ENCODE measurements at places on chromosomes 16 and 17. TPM values are rescaled to one million over a fixed set of nuclear protein-coding genes. Genes with fewer than 3 reads are reported as not detected.

DNA sequence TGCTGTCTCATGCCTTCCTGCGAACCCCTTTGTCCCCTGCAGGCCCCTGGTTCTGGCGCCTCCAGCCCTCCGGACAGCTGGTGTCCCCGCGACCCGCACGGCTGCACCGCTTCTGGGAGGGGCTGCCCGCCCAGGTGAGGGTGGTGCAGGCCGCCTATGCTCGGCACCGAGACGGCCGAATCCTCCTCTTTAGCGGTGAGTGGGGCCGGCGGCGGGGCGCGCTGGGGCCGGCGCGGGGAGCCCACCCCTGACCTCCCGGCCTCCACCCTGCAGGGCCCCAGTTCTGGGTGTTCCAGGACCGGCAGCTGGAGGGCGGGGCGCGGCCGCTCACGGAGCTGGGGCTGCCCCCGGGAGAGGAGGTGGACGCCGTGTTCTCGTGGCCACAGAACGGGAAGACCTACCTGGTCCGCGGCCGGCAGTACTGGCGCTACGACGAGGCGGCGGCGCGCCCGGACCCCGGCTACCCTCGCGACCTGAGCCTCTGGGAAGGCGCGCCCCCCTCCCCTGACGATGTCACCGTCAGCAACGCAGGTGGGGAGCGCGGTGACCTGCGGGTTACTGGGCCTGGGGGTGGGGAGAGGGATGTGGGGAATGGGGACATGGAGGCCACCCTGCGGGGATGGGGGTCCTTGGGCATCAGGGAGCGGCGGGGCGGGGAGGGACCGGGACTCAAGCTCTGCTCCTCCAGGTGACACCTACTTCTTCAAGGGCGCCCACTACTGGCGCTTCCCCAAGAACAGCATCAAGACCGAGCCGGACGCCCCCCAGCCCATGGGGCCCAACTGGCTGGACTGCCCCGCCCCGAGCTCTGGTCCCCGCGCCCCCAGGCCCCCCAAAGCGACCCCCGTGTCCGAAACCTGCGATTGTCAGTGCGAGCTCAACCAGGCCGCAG, 7.1 kb upstream of the IL32 start:
- DNase-seq, result peak; percentile 91

- peak; percentile 76 for DNase-seq
Measured at GRCh38 chr16:85915125-85915845, 16.3 kb downstream of the IRF8 start.

GRCh38 chr16:30553393-30553899, 4.7 kb downstream of the ZNF764 start:
- no peak for DNase-seq

DNA sequence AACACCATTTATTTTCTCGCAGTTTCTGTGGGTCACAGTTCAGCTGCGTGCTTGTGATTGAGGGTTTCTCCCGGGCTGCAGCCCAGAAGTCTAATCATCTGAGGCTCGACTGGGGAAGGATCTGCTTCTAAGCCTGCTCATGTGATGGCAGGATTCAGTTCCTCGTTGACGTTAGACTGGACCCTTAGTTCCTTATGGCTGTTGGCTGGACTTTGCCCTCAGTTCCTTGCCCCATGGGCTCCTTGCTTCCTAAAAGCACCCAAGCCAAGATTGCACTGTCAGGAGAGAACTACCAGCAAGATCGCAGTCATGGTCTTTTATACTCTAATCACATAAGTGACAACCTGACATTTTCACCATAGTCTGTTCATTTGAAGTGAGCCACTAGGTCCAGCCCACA, 250.0 kb downstream of the PRKCA start:
- DNase-seq, result no peak

GRCh38 chr16:51357839-51358238, 206.8 kb upstream of the SALL1 start:
- no peak for DNase-seq

DNA sequence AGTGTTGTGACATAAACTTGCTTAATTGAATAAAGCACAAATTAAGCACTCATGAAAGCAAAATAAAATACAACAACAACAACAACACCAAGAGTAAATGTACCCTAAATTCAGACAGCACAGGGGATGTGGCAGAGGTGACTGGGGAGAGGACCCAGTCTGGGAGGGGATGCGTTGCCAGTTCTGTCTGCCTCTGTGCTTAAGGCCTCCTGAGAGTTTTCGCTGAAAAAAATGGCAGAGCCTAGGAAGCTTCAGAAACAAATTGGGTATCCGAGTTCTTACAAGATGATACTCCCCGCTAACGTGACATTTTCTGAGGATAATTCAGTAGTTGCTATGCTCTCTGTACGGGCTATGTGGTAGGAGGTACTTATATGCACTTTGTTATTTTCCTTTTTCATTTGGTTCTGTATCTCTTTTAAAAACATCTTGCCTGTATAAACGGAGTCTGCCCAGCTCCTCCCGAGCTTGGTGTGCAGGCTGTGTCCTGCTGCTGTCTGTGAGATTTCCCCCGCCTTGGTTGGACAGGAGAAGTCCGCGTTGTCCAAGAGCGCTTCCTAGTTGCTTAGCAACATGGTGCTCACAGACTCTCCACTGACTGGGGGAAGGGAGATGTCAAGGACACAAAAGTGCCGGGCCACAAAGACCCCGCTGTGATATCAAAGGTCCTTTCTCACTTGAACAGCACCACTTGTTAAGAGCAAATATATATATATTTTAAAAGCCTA, 134.2 kb upstream of the CPHXL start:
- DNase-seq, result peak; percentile 46

DNA sequence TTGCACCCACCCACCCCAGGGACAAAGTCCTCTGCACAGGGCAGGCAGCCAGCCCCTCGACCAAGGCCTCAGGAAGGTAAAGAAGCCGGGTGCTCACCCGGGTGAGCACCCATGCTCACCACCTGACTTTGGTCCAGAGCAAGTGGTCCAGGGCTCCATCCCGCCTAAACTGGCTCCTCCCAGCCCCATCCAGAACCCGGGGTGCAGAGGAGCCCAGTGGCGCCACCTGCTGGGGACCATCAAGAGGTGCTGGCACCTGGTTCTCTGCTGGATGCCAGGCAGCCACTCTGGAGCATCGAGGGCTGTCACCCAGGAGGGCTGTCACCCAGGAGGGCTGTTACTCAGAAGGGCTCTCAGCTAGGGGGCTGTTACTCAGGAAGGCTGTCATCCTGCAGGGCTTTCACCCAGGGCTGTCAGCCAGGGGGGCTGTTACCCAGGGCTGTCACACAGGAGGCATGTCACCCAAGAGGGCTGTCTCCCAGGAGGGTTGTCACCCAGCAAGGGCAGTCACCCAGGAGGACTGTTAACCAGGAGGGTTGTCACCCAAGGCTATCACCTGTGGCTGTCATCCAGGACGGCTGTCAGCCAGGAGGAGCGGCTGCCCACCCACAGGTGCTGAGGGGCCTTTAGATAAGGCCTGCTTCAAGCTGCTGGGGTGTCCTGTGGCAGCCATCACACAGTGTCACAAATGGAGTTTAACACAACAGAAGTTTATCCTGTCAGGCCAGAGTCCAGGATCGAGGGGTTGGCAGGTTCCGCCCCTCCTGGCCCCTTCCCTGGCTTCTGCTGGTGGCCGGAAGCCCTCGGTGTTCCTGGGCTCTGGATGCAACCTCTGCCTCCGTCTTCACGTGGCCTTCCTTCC, 98.5 kb downstream of the TNFRSF13B start:
- DNase-seq, result peak; percentile 78

- DNase-seq, result peak; percentile 54
Measured at GRCh38 chr16:50584033-50584722, 36.0 kb downstream of the NKD1 start.

GRCh38 chr16:21950782-21951521, 2.2 kb upstream of the UQCRC2 start:
- DNase-seq, result no peak

GRCh38 chr16:77790912-77791311, 2.5 kb downstream of the VAT1L start:
- no peak for DNase-seq

- DNase-seq, result no peak
Measured at GRCh38 chr16:8677481-8677880, 3.1 kb downstream of the ABAT start.

DNA sequence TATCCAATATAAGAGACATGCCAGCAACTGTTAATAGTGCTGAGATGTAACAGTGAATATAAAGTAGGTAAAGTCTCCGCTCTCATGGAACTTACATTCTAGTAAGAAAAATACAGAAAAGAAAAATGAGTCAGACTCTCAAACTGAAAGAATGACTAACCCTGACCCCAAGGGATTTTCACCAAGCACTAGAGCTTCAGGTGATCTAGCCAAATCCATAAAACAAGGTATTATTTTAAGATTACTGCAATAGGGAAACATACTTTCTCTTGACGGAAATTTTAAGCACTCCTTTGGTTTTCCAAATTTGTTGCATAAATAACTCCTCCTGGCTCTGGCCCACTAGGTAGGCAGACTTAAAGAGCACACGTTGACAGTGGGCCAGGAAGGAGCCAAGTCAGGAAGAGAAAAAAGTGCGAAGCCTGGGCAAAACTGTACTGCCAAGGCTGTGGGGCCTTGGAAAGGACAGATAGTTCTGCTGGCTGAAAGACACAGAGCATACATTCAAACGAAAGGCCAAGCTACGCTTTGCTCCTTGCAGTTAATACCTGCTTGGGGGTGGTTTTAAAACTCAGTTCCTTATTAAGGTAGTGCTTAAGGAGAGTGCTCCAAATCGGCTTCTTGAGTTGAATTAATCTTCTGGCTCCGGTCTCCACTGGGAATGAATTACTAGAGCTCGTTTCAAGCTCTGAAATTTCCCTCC, 1.4 kb downstream of the GOT2 start:
- DNase-seq, result no peak

- DNase-seq, result no peak
Measured at GRCh38 chr16:77143364-77143763, 47.6 kb upstream of the MON1B start.

DNA sequence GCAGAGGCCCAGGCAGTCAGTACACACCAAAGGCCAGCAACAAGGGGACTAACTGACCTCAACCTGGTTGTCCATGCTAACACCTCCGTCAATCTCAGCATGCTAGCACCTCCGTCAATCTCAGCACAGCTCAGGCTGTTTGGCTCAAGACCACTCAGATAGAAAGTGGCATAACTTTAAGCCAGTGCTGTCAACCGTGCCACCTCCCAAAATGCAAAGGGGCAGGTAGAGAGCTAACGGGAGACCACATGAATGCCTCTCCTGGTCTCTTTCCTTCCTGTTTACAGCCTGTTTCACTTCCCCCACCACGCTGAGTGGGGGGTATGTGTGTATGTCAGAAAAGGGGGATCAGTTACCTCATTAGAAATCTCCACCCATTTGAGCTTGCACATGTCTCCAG, 3.3 kb downstream of the UBTF start:
- DNase-seq, result peak; percentile 87

GRCh38 chr17:66952031-66952524, 12.4 kb upstream of the CACNG4 start:
- DNase-seq, result no peak

GRCh38 chr17:17902376-17902775, 65.6 kb upstream of the SREBF1 start:
- no peak for DNase-seq

DNA sequence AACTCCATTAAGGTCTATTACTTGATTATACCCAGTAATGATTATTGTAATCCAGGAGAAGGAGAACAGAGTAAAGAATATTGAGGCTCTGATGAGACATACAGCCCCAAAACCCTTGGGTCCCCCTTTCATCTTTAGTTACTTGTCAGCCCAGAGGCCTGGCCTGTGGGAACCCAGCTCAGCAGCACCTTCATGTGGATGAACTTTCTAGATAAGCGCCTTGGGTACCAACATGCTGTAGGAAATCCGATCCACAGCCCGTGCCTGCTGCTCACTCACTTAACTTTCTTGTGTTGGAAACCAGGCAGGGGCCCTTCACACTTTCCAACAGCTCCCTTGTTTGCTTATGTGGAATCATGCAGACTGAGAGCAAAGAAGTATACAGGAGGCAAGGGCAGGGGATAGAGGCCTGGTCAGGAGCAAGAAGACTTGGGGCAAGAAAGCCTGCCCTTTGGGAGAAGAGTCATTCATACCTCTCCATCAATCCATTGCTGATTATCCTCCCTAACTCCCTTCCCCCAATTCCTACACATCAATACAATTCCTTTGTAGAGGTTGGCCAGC, 64.0 kb upstream of the SOX9 start:
- DNase-seq, result no peak

DNA sequence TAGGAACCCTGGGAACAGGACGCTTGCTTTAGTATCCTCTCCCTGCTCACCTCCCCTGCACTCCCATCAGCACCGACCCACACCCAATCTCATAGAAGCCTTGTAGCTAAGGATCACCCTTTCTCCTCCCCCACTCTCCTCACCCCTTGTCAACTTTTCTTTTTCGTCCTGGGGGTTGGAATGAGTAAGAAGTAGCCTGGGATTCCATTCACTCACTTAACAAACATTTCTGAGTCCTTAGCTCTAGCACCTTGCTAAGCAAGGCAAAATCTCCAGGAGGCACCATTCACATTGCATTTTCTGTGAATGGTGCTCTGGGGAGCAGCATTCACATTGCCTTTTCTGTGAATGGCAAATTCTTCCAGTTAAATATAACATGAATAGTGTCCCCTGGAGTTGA, 1.1 kb upstream of the PGAP3 start:
- no peak for DNase-seq

The SLC6A2 gene
- polyA plus RNA-seq, result not detected

The GHDC gene
- polyA plus RNA-seq, result 26.1 TPM

The HS3ST3B1 gene
- 1.7 TPM for polyA plus RNA-seq

The ST6GALNAC1 gene
- polyA plus RNA-seq, result 13.2 TPM

The MLX gene
- 33.0 TPM for polyA plus RNA-seq

The KCNH6 gene
- not detected for polyA plus RNA-seq

The ZFP90 gene
- 9.9 TPM for polyA plus RNA-seq

The C16orf87 gene
- 7.2 TPM for polyA plus RNA-seq

Data from spleen (tissue), 13 donors.